ENCODE measurements at places on chromosomes 6 and 20. TPM values are rescaled to one million over a fixed set of nuclear protein-coding genes. Genes with fewer than 3 reads are reported as not detected.

DEFB124 gene
- 0.28 TPM for polyA plus RNA-seq

NEDD9 gene
- polyA plus RNA-seq = 4.2 TPM

LIME1 gene
- 19.9 TPM for polyA plus RNA-seq

SOBP gene
- polyA plus RNA-seq = 3.1 TPM

KCNK5 gene
- 6.0 TPM for polyA plus RNA-seq

HLA-DRB5 gene
- not detected for polyA plus RNA-seq

RMND1 gene
- 14.9 TPM for polyA plus RNA-seq

COL9A3 gene
- 2.4 TPM for polyA plus RNA-seq

SULF2 gene
- 9.0 TPM for polyA plus RNA-seq

DNA sequence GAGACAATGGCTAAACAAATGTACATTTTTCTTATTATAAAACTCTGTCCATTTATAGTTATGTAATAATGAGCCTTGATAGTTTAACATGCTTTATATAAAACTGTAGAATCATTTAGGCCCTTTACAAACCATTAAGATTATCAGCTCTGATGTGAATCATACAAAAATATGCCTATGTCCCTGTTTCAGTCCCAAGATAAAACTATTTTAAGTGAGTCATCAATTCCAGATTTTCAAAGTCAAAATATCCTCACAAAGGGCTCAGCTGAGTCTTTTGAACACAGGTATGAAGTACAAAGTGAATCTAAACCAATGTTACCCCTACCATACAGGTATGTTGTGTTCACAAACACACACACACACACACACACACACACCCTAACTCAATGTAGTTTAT lies 88.0 kb downstream of the PTPRK start:
- DNase-seq = no peak

- no peak for DNase-seq
Measured at GRCh38 chr6:41582540-41582939, 36.4 kb downstream of the FOXP4 start.

DNA sequence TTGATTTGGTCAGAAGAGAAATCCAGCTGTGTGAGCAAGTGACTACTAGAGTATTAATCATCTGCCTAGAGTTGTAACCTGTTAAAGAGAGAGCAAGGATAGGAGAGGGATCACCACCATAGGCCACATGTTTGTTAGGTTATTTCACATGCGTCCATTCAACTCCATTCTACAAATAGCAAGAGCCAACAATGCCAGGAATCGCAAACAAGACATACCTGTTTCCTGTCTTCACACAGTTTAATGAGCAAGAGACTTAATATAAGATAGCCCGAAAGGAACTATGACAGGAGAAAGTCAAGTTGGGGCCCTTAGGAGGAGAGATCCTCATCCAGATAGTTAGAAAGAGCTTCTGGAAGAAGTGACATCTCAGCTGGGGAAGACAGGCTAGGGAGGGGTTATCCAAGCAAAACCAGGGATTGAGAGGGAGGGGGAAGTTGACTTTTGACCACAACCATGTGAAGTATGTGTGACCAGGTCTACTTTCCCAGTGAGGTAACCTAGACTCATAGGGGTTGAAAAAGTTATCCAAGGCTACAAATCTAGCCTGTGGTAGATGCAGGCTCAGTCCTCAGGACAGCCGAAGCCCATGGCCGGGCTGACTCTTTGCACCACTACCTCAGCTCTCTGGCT lies 147.4 kb downstream of the ALDH8A1 start:
- no peak for DNase-seq

DNA sequence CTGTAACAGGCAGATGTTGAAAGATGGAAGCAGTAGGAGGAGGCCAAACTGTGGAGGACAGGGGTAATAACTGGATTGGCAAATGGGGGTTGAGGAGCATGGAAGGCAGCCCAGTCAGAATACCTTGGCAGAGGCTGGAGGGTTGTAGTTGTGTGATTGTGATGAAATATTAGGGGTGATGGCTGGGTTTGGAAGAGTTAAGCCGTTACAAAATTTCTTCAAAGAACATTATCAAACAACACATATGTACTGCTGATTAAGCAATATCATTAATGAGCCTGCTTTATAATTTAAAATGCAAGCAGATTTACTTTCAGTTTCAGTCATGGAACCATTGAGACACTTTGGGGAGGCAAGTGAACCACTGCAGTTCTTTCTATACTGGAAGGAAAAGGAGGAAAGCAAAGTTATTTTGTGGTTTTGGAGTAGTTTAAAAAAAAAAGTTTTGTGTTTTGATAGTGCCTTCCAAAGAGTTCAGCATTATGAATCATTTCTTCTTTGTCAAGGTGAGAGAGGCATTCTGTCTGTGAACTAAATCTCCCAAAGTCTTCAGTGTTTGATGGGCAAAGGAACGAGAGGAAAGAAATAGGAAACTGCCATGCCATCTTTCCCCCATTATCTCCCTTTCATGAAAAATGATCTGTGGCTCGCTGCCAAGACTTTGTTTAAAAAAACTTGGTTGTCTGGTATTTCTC lies 20.7 kb downstream of the FOXO3 start:
- peak; percentile 59 for DNase-seq

DNA sequence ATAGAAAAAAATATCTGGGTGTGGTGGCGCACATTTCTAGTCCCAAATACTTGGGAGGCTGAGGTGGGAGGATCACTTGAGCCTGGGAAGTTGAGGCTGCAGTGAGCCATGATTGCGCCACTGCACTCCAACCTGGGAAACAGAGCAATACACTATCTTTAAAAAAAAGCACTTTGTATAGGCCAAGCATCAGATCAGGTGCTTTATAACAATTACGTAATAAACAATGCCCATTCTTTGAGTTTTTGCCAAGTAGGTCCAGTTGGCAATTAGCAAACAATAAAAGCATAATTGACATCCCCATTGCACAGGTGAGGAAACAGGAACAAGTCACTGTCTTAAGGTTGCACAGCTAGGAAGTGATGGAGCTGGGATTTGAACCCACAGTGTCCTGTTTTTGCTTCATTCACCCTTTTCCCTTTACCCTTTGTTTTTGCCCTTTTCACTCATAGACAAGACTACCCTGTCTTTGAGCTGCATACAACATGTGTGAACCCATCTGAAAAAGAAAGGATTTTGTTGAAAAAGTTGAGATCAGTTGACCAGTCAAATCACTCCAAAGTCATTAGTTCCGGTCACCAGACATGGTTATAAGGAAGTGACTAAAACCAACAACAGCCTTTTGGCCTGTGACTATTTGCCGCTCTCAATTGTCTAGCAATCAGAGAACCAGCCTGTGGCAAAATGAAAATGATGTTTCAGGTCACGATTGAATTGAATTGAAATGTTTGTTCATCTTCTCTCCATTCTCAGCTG lies 303.6 kb downstream of the TFAP2C start:
- no peak for DNase-seq

DNA sequence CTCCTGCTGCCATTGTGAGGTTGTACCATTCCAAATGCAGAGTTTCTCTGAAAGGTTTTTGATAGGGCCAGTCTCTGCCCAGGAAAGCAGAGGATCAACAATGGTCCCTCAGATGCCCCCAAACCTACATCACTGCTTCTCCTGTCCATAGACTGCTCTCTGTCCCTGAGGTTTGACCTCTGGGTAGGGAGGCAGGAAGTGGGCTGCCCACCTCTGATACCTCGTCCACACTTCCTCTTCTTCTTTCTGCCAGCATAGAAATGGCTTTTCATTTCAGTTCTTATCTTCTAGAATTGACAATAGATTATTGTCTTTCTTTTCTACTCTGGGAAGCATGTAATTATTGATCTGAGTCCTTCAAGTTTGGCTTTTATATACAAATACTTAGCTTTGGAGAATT lies 170.6 kb downstream of the TRMT11 start:
- no peak for DNase-seq

- DNase-seq = no peak
Measured at GRCh38 chr6:107032051-107032450, 4.1 kb downstream of the MTRES1 start.

- no peak for DNase-seq
Measured at GRCh38 chr20:33788351-33789049, 22.6 kb upstream of the CHMP4B start.

DNA sequence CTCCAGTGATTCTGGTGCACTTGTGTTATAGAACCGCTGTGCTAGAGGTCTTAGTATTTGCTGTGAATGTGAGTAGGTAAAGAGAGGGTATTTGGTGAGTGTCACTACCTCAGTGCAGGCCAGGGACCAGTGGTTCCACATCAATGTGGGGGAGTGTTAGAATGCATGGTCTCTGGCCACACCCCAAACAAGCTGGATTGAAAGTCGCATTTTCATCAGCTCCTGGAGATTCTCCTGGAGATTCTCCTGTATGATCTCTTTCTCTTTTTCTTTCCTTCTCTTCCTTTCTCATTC lies 26.8 kb upstream of the BCAS1 start:
- no peak for DNase-seq

- DNase-seq = no peak
Measured at GRCh38 chr6:44650947-44651346, 263.4 kb downstream of the CDC5L start.

DNA sequence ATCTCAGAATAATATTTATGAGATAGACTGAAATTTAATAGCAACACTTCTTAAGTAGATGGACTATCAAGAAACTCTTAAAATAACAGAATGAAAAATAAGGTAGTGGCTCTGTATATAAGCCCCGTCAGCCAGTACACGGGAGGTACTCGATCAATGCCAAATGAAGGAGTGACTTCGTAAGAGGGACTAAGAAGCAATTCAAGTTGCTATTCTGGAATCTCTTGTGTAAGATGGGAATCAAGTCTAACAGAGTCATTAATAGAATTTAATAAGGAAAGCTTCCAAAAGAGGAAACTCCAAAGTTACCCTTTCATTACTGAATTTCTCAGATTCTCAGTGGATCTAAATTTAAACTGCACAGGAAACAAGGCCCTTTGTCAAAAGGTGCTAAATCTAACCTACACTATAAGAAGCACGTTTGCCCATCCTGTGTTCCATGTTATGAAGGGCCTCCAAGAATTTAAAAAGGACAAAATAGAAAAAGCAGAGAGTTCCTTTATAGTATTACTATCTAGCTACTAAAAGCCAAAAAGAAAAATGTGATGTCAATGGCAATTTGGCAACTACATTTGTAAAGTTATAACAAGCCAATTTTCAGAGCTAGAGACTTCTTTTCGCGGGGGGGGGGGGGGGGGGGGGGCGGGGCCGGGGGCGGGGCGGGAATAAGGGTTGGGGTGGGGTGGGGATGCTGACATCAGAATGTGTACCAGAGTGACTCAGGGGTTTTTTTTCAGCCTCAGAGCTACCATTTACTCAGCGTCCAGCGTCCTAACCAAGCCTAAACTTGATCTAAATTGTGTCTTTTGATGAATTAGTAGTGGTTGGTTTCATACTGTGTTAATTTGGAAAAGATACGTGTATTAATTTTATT lies 200.6 kb downstream of the GMPR start:
- no peak for DNase-seq

DNA sequence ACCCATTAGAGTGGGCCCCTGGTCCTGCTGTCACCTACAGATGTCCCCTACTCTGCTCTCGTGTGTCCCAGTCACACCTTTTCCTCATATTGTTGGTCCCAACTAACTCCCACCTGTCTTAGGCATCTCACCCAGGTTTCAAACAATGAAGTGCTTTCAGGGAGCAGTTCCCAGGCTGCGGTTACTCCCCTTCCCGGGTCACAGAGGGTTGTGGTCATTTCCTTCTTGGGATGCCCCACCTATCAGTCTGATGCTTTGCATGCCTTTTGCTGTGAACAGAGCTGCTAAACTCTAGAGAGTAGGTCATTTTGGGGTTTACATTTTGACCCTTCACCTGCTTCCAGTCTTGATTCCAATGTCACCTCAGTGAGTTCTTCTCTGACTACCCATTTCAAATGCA lies 181.6 kb downstream of the CDC5L start:
- no peak for DNase-seq

- DNase-seq = no peak
Measured at GRCh38 chr20:52439375-52439774, 247.8 kb upstream of the ZFP64 start.

Measured in stomach (tissue), 19 donors.